IMR-90 (cell line): ENCODE measurements at places on chromosomes 16 and 17.

GRCh38 chr16:89072548-89073130 lies 21.0 kb upstream of the ACSF3 start:
- DNase-seq, result no peak

- no peak for DNase-seq
Observed at GRCh38 chr16:4831616-4832015, 15.5 kb downstream of the GLYR1 start.

DNA sequence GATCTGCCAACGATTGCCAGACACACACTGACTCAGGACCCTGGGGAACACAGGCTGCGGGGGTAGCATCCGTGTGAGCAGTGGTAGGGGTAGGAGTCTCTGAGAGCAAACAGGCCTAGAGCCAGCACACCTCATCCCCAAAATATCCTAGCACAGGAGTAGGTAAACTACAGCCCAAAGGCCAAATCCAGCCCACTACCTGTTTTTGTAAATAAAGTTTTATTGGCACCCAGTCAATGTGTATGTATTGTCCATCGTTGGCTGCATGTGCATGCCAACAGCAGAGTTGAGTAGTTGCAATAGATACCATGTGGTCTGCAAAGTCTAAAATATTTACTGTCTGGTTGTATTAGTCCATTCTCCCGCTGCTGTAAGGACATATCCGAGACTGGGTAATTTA lies 55.5 kb upstream of the GPRC5B start:
- DNase-seq, result no peak

GRCh38 chr16:54402270-54402669 lies 115.7 kb upstream of the IRX3 start:
- no peak for DNase-seq

DNA sequence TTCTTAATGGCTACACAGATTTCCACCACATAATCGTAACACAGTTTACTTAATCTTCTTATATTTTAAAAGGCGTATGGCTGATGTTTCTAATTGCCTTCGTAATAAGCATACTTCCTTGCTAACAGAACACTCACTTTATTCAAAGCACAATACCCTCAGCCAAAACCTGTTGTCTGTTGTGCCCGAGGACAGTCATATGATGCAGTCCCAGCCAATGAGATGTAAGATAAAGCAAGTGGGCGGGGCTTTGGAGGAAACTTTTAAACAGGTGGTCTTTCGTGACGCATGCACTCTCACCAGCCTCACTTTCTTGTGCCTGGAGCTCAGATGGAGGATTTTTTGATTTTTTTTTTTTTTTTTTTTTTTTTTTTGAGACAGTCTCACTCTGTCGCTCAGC lies 174.1 kb downstream of the ZFHX3 start:
- DNase-seq, result no peak

DNA sequence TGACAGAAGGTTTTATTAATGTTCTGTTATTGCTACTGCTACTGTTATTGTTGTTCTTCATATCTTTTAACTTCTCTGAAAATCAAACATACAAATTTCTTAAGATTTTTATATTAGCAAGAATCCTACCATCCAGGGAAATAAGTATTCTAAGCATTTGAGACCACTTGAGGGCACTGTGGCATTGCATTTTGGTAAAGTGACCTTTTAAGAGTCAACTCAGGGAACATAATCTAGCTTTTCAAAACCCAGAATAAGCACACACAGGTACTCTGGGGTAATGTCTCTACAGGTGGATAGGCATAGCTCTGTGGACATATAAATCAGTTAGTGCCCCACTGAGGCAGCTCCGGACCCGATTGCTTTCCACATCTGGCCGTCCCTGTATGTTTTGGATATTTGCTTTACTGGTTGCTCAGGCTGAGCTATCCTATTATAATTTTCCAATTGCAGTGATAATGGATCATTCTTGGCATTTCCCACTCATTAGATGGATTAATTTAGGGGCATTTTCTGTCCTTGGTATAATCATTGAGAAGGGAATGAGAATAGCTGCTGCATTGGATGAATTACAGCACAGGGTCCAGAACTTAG lies 1425.1 kb upstream of the CDH8 start:
- DNase-seq, result peak; percentile 44

- DNase-seq, result no peak
Observed at GRCh38 chr16:85221771-85222154, 109.5 kb upstream of the CIBAR2 start.
